ENCODE measurements at places on chromosomes 5 and 9.

GRCh38 chr5:135031813-135032694 lies 2.0 kb downstream of the PITX1 start:
- DNase-seq, result no peak

GRCh38 chr5:80408484-80409366 lies 861 bp downstream of the ZFYVE16 start:
- DNase-seq, result no peak

GRCh38 chr5:134141331-134142050 lies 27.0 kb downstream of the TCF7 start:
- DNase-seq, result no peak

GRCh38 chr9:120619751-120620655 lies 40.0 kb upstream of the CDK5RAP2 start:
- peak; percentile 19 for DNase-seq

- no peak for DNase-seq
Observed at GRCh38 chr5:96300976-96301375, 132.1 kb downstream of the PCSK1 start.

GRCh38 chr5:124537107-124537506 lies 209.3 kb downstream of the ZNF608 start:
- DNase-seq, result no peak

GRCh38 chr9:13446938-13447842 lies 167.7 kb upstream of the MPDZ start:
- DNase-seq, result no peak

GRCh38 chr5:16656561-16657191 lies 39.9 kb upstream of the RETREG1 start:
- no peak for DNase-seq
